ENCODE measurements at places on chromosomes 5 and 9.

- DNase-seq, result no peak
Observed at GRCh38 chr9:111994831-111995458, 98.3 kb downstream of the UGCG start.

DNA sequence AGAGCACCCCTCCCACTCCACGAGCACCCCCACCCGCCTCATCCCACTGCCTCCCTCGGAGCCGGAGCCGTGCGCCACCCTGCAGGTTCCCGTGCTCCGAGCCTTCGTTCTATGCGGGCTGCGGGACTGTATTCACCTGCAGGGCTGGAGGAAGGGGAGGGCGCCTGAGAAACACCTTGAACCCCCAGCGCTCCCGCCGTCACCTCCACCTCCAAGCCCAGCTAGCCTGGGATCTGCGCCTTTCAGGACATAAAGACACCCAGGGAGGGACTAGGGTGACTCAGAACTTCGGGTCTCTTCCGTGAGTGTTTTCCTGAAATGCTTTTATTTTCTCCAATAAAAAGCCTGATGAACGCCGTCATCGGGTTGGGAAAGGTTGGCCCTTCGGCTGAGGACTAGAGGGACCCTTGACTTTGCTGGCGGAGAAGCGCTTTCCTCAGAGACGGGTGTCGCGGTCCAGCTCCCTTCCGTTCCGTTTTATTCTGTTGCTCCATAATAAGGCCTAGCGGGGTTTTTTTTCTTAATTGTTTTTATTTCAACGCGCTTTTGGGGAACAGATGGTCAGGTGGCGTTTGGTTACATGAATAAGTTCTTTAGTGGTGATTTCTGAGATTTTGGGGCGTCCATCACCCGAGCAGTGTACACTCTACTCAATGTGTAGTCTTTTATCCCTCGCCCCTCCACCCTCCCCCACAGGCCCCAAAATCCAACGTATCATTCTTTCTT is 4.6 kb downstream of the TLX3 start:
- no peak for DNase-seq

DNA sequence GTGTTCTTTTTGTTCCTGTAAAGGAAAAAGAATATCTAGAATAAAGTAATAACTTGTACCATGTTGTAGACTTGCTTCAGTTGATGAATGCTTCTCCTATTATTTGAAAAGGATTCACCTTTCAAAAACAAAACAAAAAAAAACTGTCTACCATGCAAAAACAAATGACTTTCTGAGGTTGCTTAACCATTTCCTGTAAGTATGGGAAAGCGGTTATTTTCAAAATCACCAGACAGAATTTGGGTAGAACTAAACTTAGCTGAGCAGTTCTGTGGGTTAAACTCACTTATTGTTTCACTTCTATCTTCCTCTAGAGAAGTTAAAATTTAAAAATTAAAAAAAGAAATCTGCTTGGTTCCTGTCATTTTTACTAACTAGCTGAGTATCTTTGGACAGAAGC is 25.2 kb downstream of the LNPEP start:
- no peak for DNase-seq

DNA sequence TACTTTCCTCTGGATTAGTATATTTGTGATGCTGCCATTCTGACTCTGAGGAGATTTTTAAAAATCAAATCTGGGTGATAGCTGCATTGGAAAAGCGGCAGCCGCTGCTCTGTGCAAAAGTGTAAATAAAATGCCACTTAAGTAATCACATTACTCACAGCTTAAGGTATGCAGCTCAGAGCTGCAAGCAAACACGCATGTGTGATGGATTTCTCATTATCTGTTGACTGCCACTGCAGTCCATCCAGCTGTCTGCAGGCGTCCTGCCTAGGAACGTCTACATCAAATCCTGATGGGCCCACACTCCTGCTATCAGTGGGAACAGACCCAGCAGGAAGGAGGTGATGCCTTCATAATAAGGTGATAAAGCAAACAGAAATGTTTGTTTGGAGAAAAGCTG is 216.9 kb downstream of the SPOCK1 start:
- no peak for DNase-seq

DNA sequence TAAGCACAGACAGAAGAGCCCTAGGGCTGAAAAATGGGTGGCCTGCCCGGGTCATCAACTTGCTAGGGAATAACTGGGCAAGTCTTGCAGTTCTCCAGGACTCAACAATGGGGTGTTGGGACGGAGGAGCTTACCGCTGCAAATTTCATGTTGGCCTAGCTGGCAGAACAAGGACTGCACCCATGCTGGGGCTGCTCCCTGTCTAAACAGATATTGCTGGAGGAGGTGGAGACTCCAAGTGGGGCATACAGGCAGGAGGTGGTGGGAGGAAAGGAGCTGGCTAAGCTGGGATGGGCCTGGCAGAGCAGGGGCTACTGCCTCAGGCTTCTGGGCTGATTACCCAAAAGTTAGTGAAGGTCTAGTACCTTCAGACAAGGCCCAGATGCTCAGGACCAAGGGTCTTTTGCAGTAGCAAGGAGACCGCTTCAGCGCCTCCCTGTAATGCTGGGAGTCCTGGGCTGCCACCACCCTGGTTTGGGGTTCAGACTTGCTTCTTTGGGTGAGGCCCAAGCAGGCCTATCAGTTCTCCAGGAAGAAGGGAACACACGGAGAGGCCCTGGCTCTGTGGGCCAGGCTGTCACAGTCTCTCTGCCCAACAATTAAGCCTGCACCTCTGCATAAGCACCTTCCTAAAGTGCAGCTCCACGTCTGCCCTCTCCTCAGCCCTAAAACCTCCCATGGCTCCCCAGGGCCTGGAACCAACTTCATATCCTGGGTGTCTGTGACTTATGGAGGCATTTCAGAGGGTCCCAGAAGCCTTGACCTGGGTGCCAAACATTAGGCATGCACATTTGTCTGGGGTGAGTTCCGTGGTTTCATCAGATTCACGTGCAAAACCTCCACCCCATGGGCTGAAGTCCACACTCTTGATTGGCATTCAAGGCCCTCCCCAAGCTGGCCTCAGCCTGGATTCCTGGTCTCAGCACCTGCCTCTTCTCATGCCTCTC is 24.2 kb upstream of the KIF12 start:
- no peak for DNase-seq

DNA sequence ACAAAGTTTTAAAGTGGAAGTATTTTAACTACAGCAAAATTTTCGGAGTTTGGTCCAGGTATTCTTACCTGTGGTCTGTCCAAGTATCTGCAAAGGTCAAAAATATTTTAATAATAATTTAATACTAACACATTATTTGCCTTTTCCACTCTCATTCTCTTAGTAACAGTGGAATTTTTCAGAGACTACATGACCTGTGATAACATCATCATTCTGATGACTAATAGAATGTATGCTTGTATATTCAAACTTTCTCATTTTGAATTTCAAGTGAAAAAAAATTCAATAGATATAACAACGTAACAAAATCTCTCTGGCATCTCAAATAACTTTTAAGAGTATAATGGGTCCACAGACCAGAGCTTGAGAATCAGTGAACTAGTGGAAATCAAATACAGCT is 78.3 kb downstream of the FBXL17 start:
- DNase-seq, result no peak

GRCh38 chr5:82595113-82595512 is 317.0 kb upstream of the RPS23 start:
- DNase-seq, result no peak

GRCh38 chr9:38134611-38135237 is 65.7 kb upstream of the SHB start:
- no peak for DNase-seq

DNA sequence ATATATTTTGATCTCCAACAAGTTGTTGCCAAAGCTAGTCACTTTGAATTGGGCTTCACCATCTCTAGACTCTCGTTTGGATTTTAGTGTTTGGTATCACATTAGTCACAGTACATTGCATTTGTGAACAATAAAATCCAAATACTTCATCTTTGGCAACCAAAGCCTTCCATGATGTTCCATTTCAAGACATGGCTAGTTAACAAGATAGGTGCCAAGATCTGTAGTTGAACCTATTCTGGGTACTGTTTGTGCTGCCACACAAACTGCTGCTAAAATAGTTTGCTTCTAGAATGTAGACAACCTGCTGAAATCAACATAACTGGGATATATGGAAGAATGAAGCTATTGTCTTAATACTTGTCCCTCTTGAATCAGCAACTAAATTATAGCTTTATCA is 207.5 kb downstream of the LRRC70 start:
- DNase-seq, result no peak

DNA sequence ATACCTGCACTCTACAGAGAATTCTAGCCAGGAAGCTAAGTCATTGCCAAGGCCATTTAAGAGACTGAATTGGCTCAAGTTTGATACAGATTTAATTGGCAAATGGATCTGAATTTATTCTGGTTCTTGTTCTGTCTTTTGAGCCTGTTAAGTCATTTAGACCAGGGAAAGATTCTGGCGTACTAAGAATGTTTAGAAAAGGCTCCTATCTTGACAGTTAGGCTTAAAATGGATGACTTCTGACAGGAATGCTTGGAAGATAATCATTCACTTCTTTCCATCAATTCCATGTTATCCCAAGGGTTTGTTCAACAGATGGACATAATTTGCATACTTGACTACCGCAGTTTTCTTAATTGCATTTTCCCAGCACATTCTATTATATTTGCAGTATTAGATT is 376.6 kb downstream of the PTPRD start:
- no peak for DNase-seq

DNA sequence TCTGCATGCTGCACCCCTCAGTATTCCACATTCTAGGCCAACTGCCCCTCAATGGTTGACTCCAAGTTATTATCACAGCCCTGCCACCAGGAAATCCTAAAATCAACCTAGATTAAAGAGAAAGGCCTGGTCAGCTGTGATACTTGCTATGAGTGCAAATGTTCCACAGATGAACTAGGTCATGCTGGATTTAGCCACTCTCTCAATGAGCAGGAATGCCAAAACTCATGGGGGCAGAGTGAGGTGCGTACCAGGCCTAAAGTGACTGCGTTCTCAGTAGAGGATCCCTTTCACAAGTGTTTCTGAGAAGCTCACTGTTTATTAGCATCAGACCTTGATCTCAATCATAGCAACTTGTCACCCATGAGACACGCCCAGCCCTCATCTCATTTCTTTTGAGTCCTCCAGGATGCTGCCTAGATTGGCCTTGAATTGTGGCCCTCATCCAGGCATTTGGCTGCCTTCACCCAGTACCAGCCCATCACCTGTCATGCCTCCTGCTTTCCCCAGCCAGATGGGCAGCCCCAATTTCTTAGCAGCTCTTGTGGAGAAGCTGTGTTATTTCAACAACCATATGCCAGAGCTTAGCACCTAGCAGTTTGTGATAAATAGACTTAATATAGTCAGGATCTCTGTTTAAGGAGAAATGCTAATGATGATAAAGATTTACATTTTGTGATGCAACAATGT is 383.9 kb downstream of the CTNND2 start:
- no peak for DNase-seq

DNA sequence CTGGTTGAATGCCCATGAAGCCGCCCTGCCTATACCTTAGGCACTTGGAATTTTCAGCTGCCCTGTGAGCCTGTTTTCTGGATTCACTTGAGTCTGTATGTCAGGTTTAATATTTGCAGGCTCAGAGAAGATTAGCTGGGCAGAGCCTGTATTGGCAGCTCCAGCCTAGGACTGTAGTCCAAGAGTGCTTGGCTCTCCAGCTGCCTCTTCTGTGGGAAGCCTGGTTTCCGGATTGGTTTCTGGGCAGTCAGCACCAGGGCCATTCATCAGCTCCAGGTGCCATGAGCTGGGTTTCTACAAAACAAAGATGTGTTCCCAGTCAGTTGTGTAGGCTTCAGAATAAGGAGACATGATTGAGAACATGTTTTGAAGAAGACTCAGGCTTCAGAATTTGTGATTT is 90.1 kb downstream of the ARHGAP26 start:
- DNase-seq, result no peak

DNA sequence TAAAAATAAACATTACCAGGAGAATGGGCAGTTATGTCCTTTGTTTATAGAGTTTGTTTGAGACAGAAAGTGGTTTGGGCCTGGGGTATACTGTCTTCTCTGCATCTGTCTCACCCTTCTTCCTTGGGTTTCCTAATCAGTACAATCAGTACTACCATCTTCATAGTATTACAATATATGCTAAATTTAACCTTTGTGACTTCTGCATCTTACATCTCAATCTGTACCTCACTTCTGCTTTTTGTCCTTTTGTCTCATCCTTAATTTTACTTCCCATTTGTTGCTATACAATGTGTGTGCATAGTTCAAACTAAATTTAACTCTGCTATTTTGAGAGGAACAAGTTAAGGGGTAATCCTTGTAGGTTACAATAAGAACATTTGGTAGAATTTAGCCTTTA is 19.6 kb downstream of the FBXO38 start:
- DNase-seq, result no peak

DNA sequence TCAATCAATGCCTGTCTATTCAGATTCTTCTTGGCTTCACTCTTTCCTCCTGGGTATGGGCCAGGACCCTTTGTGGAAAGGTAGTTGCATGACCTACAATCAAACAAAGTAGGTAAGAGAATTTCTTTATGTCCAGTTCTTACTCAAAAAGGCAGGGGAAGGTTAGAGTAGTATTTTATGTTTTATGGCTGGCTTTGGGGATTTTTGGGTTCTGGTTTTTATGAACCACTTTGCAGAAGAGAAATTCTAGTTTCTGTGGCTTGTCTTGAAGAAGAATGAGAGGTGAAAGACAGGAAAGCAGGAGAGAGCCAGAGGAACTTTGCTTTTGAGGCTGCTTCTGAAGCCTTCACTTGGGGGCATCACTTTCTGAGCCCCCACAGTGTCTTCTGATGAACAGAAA is 14.7 kb upstream of the CRHBP start:
- DNase-seq, result no peak

DNA sequence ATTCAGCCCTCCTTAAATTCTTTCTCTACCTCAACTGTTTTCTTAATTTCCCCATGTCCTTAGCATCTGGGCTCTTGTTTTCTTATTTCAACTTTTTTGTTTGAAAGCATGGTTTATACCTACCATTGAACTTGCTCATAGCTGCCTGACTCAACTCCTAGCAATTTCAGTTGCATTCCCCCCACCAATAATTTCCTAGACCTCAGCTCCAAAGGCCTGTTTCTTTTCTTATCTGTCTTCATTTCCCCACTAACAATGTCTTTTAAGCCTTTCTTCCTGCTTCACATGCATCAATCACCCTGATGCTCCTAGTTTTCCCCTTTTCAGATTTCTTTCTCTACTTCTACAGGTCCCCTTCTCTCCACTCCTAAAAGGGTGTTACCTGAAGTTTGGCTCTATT is 129.7 kb upstream of the PDE4D start:
- no peak for DNase-seq

DNA sequence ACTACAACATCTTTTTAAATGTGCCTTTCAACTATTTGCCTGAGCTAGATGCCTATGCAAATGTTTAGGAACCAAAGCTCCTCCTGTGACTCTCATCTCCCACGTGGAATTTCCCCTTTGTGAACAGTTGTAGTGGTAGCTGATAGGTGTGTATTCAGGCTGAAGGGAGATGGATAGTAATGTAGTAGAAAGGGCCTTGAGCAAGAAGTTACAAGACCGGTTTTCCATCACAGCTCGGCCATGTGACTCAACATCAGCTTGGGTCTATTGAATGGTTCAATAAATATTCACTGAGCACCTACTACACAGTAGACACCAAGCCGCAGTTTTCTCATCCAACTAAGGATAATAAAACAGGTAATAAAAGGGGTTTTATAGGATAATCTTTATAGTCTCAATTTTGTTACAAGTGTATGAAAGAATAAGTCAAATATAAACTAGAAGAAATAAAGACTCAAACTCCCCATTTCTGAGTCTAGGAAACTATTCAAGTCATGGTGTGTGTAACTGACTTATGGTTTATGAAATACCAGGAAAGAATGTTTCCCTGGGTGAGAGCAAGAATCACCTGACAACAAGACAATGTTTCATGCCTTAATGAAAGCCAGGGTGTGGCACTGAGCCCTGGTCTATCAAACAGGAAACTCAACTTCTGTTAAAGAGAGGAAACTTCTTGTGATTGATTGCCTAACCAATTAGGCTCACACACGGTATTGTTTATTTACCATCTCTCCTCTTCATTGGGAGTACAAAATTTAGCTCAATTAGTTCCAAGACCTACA is 187.1 kb upstream of the SPEF2 start:
- no peak for DNase-seq

All from anterior cingulate cortex (tissue), 58 donors.